ENCODE measurements at places on chromosomes 12 and 14. TPM values are rescaled to one million over a fixed set of nuclear protein-coding genes. Genes with fewer than 3 reads are reported as not detected.

The GLIPR1L2 gene
- 1.5 TPM for polyA plus RNA-seq

The PPHLN1 gene
- polyA plus RNA-seq = 66.2 TPM

The PRB2 gene
- not detected for polyA plus RNA-seq

The SLCO1B1 gene
- polyA plus RNA-seq = 0.08 TPM

- peak; percentile 94 for DNase-seq
Measured at GRCh38 chr12:109880043-109880931, at the start of gene GLTP. Gene GLTP (minus strand): TSS chr12:109880541. CDS start chr12:109880374, 167 bp downstream.

DNA sequence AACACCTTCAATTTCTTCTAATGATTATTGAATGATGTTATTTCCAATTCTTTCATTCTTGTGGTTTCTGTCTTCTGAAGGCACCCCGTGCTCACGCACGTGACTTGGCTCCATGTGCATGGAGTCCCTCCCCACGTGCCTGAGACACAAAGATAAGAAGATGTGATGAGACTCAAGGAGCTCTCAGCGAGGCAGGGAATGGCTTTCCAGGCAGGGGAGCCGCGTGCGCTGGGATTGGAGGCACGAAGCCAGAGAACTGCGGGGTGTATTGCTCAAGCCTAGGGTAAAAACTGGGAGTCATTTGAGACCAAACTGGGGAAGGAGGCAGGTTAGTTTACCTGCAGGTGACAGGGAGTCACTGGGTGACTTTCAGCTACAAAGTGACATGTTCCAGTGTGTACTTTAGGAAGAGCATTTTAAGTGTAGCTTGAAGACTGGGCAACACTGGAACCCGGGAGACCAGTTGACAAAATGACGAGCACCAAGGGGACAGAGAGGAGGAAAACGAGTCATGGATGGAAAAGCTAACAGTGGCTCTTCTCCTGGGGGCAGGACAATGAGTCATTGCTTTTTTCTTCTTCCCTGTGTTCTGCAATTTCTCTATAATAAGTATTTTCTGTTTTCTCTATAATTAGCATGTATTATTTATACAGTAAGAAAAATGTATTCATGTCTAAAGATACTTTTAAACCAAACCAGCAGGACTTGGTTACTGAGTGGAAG lies 311.7 kb upstream of the FKBP4 start:
- DNase-seq = no peak

DNA sequence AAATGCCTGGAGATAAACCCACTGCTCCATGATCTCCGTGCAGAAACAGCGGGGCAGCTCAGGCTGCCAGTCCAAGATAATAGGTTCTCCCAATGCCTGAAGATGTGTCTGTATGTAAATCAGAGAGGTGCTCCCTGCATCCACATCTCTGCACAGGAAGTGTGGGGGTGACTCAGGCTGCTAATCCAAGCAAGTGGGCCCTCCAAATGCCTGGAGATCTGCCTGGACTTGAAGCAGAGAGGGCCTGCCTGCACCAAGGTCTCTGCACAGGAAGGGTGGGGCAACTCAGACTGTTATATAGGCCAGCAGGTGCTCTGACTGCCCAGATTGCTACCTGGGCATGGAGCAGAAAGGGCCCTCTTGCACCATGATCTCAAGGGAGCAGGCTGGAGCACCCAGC lies 504.7 kb downstream of the LRFN5 start:
- no peak for DNase-seq

DNA sequence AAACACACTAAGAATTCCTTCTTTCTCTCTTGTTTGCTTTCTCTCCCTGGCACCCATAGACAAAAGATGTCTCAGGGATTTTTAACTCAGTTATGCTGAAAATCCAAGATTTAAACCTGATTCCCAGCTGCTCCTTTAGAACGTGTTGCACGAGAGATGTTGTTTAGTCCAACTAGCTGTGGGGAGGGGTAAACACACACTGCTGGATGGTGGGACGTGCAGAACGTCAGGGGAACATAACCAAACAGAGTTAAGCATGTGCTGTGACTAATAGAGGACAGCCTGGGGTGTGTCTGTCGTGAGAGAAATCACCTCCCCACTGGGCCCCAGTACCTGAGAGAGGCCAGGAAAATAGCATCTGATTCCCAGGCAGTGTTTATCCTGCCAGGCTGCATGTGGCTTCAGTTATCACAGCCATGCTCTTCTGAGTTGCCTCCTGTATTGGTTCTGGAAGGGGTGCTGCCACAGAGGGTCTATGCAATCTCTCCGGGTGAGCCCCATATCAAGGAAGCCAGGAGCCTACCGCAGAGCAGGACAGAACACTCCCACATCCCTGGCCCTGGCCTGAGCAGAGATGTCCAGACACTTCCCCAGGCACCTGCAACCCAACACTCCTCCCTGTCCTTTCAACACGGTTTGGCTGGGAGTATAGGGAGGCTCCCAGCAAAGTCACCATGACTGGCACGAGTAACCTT lies 112.7 kb upstream of the EGLN3 start:
- DNase-seq = peak; percentile 78

DNA sequence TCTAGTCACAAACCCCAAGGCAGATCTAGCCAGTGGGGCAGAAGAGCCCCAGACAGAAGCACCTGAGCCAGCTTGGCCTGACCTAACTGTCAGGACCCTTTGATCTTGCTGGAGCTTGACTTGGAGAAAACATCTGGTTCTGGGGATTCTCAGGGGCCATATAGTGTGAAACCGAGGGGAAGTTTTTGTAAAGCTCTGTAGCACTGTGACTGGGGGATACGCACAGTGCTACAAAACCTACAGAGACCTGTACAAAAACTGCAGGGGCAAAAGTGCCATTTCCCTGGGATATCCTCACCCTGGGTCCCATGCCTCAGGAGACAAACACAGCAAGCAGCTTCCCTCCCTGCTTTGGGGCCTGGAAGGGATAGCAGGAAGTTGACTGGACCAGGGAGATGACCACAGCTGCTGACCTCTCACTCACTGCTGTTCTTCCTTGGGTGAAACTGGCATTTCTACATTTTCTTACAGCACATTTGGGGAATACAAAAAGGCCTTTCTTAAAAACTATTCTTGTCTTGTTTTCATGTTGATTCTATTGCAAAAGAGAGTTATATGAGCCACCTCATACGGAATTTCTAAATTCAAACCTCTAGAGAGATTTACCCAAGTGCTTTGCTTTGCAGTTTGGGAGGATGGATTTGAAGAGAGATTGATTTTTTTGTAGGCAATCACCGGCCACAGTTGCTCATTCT lies 140.0 kb downstream of the DAD1 start:
- DNase-seq = no peak

- DNase-seq = no peak
Measured at GRCh38 chr12:109598428-109598854, 24.8 kb downstream of the MVK start.

DNA sequence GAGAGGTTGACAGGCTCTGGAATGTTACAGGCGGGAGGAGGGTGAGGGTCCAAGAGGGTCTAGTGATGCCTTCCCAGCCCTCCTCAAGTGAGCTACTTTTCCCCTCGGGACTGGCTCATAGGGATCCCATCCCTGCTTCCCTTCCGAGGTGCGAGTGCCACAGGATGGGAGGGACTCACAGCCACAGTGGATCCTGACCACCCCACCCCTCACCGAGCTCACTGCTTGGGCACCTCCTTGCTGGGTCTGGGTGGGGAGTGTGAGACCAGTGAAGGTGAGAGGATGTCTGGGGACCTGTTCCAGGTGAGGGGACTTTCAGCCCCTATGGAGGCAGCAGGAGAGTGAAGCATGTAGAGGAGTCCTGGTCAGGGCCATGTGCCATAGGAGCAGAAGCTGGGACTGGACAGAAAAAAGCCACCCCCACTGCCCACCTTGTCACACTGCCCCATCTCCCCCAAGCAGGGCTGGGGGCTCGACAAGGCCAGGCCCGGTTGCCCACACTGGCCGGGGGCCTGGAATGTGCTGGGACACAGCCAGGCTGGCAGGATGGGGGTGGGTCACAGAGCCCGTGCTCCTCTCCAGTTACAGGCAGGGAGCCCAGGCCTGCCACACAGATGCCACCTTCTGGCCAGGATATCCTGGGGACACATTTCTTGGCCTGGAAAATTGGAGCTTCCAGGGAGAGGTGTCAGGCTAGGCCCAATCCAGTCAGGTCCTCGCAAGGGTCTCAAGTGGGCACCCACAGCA lies 1.7 kb upstream of the TNS2 start:
- DNase-seq = no peak

DNA sequence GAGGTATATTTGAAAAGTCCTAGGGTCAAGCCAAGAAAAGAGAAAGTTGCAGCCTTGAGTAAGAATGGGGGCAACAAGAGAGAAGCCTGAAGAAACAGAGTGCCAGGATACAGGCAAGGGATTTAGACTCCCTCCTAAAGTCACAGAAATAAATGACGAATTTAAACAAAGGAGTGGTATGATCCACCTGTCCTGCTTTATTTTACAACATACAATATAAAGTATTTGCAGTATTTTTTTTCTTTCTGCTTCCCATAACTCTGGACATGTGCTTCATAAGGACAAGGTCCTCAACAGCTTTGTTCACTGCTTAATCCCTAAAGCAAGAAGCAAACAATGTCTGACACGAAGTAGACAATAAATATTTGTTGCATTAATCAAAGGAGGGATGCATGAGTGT lies 57.4 kb downstream of the IFNG start:
- DNase-seq = no peak

- no peak for DNase-seq
Measured at GRCh38 chr14:40447017-40447416, 1014.8 kb upstream of the FBXO33 start.

GRCh38 chr14:61940666-61941420 lies 178.6 kb downstream of the SNAPC1 start:
- DNase-seq = no peak

DNA sequence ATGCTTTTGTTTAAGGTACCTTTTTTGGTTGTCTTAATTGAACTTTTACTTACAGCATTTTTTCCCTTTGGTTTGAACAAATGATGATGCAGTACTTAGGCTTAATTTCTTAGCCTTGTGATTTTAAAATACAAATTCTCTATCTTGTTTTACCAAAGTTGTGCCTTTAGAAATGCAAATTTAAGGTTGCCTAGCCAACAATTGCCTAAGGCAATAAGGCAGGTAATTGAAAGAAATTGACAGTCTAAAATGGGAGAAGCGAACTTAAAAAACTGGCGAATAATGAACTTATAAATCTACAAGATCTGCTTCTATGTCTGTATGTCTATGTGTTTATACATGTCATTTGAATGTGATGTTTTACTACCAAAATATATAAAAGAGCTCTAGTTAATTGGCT lies 23.6 kb upstream of the CD69 start:
- DNase-seq = no peak

GRCh38 chr12:55780685-55781084 lies 36.8 kb downstream of the SARNP start:
- no peak for DNase-seq

Data from muscle of back (tissue), 13 donors.